ENCODE measurements at places on chromosomes 16 and 17. TPM values are rescaled to one million over a fixed set of nuclear protein-coding genes. Genes with fewer than 3 reads are reported as not detected.
A peak's percentile ranks its signal among the peaks of the same experiment; 100 is the strongest.

GRCh38 chr16:72467157-72467759 lies 295.3 kb upstream of the PMFBP1 start:
- H3K27me3 ChIP-seq = no peaks in the 10 kb centered on the region
- H3K4me1 ChIP-seq = no peaks in the 10 kb centered on the region
- H3K36me3 ChIP-seq = no peaks in the 10 kb centered on the region

GRCh38 chr16:63690961-63691360 lies 1430.9 kb downstream of the CDH11 start:
- no peaks in the 10 kb centered on the region for H3K27me3 ChIP-seq
- H3K27ac ChIP-seq = no peak overlapping the region
- no peaks in the 10 kb centered on the region for H3K36me3 ChIP-seq
- no peak for DNase-seq

FOXL1 gene
- 0.61 TPM for polyA plus RNA-seq

RAB34 gene
- polyA plus RNA-seq = 114 TPM

CLCN7 gene
- polyA plus RNA-seq = 133 TPM

DNA sequence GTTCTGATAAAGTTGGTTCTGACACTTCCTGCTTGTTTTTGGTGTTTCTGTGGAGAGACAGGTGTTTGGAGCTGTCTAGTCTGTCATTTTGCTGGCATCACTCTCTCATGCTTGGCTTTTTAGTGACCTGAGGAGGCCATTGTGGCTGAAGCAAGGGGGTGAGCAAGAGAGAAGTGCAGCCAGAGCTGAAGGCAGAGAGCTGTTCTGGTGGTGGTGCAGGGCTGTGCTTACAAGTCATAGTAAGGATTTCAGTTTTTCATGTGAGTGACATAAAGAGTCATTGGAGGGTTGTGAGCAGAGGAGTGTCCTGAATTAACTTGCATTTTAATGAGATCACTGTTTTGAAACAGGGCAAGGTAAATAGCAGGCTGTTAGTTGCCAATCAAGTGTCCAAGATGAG lies 97.5 kb downstream of the CHD9 start:
- H3K4me1 ChIP-seq = no peaks in the 10 kb centered on the region
- no peaks in the 10 kb centered on the region for H3K27me3 ChIP-seq
- H3K36me3 ChIP-seq = peaks cover 14% of the 10 kb centered on the region
- no peak overlapping the region for H3K4me3 ChIP-seq
- H3K27ac ChIP-seq = no peak overlapping the region

GRCh38 chr17:77036136-77036840 lies 104.5 kb upstream of the SEC14L1 start:
- H3K27ac ChIP-seq = no peak overlapping the region
- H3K4me1 ChIP-seq = no peaks in the 10 kb centered on the region
- H3K4me3 ChIP-seq = no peak overlapping the region
- no peaks in the 10 kb centered on the region for H3K36me3 ChIP-seq
- H3K27me3 ChIP-seq = peaks cover 18% of the 10 kb centered on the region
- DNase-seq = no peak

RMI2 gene
- polyA plus RNA-seq = 1.0 TPM

- no peaks in the 10 kb centered on the region for H3K27me3 ChIP-seq
- no peak for DNase-seq
- H3K36me3 ChIP-seq = no peaks in the 10 kb centered on the region
Measured at GRCh38 chr16:2528161-2529060, 2.8 kb downstream of the CEMP1 start.

DNA sequence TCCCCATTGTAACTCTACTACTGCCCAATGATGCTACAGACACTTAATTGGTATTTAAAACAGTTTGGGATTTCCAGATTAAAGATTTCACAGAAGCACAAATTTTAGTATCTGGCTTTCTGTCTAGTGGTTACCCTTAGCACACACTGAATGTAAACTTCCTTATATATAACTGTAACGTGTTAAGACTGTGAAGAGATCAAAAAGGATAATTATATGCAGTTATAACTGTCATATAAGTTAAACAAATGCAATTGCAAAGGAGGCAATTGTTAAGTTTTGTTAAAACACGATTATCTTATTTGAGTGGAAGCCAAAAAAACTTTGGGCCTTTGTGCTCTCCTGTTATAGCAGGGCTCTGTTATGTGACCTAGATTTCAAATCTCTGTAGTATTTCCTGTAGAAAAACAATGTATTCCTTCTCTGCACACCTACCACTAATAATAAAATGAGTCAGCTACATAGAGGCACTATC lies 147.9 kb downstream of the STXBP4 start:
- H3K4me3 ChIP-seq = no peak overlapping the region
- H3K27ac ChIP-seq = no peak overlapping the region
- H3K27me3 ChIP-seq = no peaks in the 10 kb centered on the region
- DNase-seq = no peak

DNA sequence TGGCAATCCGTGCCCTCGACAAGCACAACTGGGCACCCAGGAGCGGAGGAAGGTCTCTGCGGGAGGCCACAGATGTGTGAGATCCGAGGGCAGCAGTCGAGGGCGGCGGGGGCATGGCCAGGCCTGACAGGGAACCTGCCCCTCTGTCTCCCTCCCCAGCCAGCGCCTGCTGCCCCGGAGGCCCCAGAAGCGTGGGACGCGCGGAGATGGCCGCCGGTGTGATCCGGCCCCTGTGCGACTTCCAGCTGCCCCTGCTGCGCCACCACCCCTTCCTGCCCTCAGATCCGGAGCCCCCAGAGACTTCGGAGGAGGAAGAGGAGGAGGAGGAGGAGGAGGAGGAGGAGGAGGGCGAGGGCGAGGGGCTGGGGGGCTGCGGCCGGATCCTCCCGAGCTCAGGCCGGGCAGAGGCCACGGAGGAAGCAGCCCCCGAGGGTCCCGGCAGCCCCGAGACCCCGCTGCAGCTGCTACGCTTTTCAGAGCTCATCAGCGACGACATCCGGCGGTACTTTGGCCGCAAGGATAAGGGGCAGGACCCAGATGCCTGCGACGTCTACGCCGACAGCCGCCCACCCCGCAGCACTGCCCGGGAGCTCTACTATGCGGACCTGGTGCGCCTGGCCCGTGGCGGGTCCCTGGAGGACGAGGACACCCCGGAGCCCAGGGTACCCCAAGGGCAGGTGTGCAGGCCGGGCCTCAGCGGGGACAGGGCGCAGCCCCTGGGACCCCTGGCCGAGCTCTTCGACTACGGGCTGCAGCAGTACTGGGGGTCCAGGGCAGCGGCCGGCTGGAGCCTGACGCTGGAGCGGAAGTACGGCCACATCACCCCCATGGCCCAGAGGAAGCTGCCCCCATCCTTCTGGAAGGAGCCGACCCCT lies 1.7 kb downstream of the PERCC1 start:
- H3K36me3 ChIP-seq = no peaks in the 10 kb centered on the region
- H3K27me3 ChIP-seq = no peaks in the 10 kb centered on the region
- no peak for DNase-seq
- no peak overlapping the region for H3K27ac ChIP-seq
- no peaks in the 10 kb centered on the region for H3K4me1 ChIP-seq
- H3K4me3 ChIP-seq = no peak overlapping the region

LGALS9B gene
- not detected for polyA plus RNA-seq

- no peak for DNase-seq
- H3K4me3 ChIP-seq = no peak overlapping the region
- H3K36me3 ChIP-seq = no peaks in the 10 kb centered on the region
- H3K27me3 ChIP-seq = no peaks in the 10 kb centered on the region
- no peak overlapping the region for H3K27ac ChIP-seq
- H3K4me1 ChIP-seq = no peaks in the 10 kb centered on the region
Measured at GRCh38 chr16:57775661-57776469, 26.4 kb downstream of the KIFC3 start.

DNA sequence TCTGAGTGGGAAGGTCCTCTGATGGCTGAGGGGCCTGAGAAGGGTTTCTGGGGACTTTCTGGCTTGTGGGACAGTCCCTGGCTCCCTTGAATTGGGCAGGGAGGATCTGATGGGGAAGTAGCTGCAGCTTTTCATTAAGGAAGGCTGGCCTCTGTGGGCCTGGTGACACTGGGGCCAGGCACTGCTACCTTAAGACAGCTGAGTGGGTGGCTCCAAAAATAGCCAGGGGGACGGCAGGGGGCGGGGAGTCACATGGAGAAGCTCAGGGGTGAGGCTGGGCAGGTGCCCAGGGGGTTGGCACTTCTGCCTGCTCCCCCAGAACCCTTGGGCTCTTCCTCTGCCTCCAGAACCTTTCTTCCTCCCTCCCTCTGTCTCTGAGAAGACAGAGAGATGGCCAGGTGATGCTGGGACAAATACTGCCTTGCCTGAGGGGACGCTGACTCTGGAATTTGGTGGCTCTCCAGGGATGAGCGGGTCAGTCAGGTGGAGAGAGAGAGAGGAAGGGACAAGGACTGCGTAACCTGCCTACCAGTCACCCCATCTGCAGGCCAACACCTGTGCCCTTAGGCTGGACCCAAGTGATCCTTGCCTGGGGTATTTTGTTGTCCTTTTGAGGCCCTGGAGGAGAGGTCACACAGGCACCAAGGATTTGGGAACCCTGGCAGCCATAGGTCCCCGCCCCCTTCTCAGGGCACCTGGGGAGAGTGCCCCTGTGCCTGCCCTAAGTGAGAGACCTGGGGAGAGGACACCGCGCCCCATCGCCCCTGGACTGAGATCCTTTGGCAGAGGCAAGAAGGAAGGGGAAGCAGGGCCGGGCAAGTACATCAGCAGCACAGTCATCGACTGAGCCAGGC lies 1.7 kb upstream of the SGCA start:
- no peak for DNase-seq
- no peak overlapping the region for H3K4me3 ChIP-seq
- no peaks in the 10 kb centered on the region for H3K36me3 ChIP-seq
- no peaks in the 10 kb centered on the region for H3K4me1 ChIP-seq
- H3K27me3 ChIP-seq = no peaks in the 10 kb centered on the region

- peak overlapping the region; percentile 80 for H3K4me3 ChIP-seq
- no peaks in the 10 kb centered on the region for H3K36me3 ChIP-seq
- peak overlapping the region; percentile 77 for H3K27ac ChIP-seq
- peak; percentile 54 for DNase-seq
- no peaks in the 10 kb centered on the region for H3K27me3 ChIP-seq
Measured at GRCh38 chr16:22373662-22374310, 633 bp downstream of the CDR2 start.

DNA sequence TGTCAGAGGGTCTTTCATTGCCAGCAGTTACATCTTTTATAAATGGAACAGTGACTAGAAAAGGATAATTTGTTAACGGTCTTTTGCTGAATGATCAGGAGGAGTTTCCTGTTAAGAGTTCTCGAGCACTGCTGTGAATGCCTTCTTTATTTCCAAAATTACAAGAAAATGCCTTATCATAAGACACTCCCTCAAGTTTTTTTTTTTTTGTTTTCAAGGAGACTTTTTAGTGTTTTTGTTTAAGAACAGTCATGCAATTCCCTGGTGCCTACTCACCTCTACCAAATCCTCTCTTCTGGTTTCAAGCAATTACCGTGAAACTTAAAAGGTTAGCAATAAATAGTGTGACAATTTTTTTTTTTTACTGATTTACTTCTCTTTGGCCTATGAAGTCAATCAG lies 19.0 kb upstream of the VWA3A start:
- H3K4me1 ChIP-seq = peaks cover 35% of the 10 kb centered on the region
- no peaks in the 10 kb centered on the region for H3K36me3 ChIP-seq

DNA sequence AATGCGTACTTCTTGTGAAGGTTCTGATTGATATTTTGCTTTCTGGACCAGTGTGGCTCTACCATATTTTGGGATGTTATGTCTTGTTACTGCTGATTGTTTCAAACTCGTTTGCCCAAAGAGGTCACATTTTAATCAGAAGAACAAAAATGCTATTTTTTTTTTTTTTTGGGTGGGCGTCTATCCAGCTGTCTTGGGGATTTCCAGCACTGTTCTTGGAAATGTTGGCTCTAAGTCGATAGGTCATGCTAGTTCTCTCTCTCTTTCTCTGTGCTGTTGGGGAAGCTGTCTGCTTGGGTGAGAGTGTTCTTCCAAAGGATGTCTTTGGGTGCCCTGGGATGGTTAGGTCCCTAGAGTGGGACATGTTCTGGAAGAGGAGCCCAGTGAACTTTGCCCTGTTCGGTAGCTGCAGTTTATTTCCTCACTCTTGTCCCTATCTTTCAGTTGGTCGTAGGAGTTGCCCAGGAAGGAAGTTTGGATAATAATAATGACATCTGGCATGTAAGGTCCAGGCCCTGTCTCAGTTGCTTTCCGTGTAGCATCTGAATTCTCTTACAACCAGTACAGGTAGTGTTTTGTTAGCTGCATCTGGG lies 2.9 kb downstream of the IRF8 start:
- H3K4me3 ChIP-seq = no peak overlapping the region
- H3K27me3 ChIP-seq = peaks cover 23% of the 10 kb centered on the region
- no peaks in the 10 kb centered on the region for H3K4me1 ChIP-seq
- DNase-seq = no peak

LRRC37A gene
- 3.8 TPM for polyA plus RNA-seq

TMEM97 gene
- 779 TPM for polyA plus RNA-seq

MYADML2 gene
- polyA plus RNA-seq = not detected

DNA sequence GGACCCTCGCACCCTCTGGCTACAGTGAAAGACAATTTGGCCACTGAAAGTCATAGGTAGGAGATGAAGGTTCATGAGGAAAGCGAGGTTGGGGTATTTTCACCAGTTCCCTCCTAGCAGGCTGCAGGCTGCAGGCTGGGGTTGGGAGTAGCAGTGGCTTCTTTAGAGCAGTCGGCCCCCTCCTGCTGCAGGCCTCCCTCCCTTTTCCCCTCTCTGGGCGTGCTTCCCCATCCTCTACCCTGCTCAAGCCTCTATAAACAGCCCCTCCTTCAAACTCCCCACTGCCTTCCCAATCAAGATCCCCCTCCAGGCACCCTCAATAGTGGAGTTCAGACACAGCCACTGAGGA lies 41.8 kb downstream of the GAS7 start:
- H3K4me1 ChIP-seq = no peaks in the 10 kb centered on the region
- no peak overlapping the region for H3K4me3 ChIP-seq
- DNase-seq = no peak
- H3K27me3 ChIP-seq = no peaks in the 10 kb centered on the region
- no peak overlapping the region for H3K27ac ChIP-seq
- no peaks in the 10 kb centered on the region for H3K36me3 ChIP-seq

GRCh38 chr17:76296186-76296585 lies 11.9 kb downstream of the QRICH2 start:
- H3K4me1 ChIP-seq = no peaks in the 10 kb centered on the region
- no peaks in the 10 kb centered on the region for H3K36me3 ChIP-seq
- H3K27me3 ChIP-seq = no peaks in the 10 kb centered on the region
- H3K27ac ChIP-seq = no peak overlapping the region
- no peak for DNase-seq

- H3K27me3 ChIP-seq = no peaks in the 10 kb centered on the region
- H3K36me3 ChIP-seq = no peaks in the 10 kb centered on the region
- no peak for DNase-seq
- H3K4me1 ChIP-seq = peaks cover 8% of the 10 kb centered on the region
- no peak overlapping the region for H3K4me3 ChIP-seq
- H3K27ac ChIP-seq = peak overlapping the region; percentile 7
Measured at GRCh38 chr17:81402981-81403467, 7.8 kb downstream of the BAHCC1 start.

GRCh38 chr16:72602499-72602898 lies 430.5 kb upstream of the PMFBP1 start:
- H3K36me3 ChIP-seq = no peaks in the 10 kb centered on the region
- H3K4me3 ChIP-seq = no peak overlapping the region
- DNase-seq = no peak
- no peaks in the 10 kb centered on the region for H3K4me1 ChIP-seq
- H3K27ac ChIP-seq = no peak overlapping the region
- no peaks in the 10 kb centered on the region for H3K27me3 ChIP-seq

GRCh38 chr17:17413821-17414220 lies 63.0 kb upstream of the MED9 start:
- no peaks in the 10 kb centered on the region for H3K36me3 ChIP-seq
- H3K4me3 ChIP-seq = peak overlapping the region; percentile 18
- peaks cover 45% of the 10 kb centered on the region for H3K4me1 ChIP-seq
- no peak overlapping the region for H3K27ac ChIP-seq
- DNase-seq = no peak

NPTX1 gene
- polyA plus RNA-seq = 1.0 TPM

All from adrenal gland (tissue), 19 donors.